ENCODE measurements at places on chromosomes 5 and 9.

GRCh38 chr9:122248448-122248865, 16.2 kb downstream of the RBM18 start:
- no peak for DNase-seq

DNA sequence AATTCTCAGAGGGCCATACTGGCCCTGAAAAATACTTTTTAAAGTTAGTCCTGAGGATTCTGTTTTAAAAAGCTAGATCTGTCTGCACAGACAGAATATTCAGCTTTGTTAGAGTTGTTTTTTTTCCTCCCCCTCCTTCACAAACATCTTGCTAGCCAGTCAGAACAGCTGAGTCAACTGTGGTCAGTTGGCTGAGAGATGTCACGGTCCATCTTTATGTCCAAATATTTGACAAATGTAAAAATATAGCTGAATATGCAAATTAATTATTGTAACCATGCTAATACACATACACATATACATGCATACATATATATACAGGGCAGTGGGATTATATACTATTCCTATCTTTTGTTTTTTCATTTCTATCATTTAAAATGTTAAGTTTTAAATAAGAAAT, 33.9 kb downstream of the UNC13B start:
- DNase-seq = no peak

- no peak for DNase-seq
These were observed 245.2 kb downstream of the EFNA5 start for GRCh38 chr5:107425541-107426031.

DNA sequence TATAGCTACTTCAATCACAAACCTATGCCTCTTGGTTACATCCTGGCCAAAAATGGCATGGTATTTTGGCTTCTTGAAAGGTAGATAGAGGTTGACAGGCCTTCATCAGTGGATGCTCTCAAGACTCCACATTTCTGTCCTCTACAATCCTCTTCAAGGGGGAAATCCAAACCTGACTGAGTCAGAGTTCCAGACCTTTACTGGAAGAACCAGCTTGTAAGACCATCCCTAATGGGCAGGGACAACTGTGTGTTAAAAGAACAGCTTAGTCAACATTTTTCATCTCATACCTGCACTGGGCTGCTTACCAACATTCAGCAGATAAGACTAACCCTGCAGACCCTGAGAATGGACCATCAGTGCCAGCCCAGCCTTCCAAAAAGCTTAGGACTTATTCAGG, 155.7 kb downstream of the CDK5RAP2 start:
- no peak for DNase-seq

DNA sequence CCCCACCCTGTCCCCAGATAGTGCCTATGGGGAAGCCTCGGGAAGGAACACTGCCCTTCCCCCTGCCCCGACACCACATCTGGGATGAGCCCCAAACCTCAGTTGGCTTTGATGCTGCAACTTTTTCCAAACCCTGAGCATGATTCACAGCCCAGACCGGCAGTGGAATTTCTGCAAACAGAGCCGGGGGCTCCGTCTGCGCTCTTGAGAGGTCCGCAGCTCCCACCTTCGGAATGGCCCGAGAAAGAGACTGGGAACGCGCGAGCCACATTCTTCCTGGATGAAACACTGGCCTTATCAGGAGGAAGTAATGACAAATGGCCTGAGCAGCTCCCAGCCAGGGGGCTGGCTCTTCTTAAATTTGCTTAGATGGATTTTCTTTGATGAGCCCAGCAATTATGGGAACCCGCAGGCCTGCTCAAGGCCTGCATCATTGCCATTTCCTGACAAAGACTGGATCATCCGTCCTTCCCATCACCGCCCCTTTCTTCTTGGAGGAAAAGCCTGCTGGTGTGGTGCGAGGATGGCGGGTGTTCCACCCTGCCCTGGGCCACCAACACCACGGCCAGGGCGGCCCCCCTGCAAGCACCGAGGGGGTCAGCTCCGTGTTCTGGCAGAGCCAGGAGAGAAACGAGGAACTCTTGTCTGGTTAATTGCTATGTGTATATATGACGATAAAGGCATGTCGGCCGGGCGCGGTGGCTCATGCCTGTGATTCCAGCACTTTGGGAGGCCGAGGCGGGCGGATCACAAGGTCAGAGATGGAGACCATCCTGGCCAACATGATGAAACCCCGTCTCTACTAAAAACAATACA, 38.8 kb upstream of the COL5A1 start:
- DNase-seq = no peak

DNA sequence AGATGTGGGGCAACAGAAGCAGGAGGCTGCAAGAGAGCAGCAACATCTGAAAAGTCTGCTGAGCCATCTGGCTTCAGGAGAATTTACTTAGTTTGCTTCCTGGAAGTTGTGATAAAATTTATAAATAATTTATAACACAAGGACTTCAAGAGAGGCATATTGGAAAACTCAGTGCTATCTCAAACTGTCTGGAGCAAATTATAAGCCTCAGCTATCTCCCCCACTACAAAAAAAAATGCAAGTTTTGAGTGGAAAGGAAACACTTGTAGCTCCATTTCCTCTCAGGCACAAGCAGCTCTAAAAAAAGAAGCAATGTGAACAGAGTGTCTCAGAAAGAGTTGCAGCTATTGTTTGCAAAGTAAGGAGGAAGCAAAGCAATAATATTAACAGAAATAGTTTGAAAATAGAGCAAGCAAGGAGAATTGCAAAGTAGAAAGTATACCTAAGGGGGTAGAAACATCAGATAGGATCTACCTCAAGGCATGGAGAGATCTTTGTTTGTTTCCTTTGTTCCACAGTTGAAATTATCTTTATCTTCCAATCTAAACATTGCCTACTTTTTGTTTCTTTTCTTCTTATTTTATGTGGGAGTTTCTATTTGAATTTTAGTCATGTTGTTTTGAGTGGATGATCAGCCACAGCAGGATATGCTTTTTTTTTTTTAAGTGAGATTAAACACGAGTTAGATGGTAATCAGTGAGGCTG, 55.9 kb upstream of the IL6ST start:
- no peak for DNase-seq

DNA sequence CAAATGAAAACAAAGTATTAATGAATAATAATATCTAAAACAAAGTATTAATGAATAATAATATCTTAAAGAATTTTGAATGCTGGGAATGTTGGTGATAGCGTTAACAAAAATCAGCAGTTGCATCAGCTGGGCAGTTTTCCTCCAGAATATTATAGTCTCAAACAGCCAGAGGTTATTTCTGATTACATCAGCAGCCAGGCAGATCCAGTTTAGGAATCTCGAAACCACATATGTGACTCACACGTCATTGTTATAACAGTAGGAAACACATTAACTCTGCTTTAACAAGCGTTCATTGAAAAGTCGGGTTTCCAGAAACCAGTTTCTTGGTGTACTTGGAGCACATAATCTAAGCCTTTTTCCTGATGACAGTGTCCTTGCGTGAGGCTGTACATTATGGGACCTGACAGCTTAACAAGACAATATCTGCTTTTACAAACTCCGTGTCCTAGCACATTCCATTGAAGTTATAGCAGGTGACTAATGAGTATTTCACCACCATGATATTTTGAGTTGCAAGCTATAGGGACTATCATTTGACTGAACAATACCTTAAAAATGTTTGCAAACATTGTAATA, 559.5 kb upstream of the KLF4 start:
- no peak for DNase-seq

DNA sequence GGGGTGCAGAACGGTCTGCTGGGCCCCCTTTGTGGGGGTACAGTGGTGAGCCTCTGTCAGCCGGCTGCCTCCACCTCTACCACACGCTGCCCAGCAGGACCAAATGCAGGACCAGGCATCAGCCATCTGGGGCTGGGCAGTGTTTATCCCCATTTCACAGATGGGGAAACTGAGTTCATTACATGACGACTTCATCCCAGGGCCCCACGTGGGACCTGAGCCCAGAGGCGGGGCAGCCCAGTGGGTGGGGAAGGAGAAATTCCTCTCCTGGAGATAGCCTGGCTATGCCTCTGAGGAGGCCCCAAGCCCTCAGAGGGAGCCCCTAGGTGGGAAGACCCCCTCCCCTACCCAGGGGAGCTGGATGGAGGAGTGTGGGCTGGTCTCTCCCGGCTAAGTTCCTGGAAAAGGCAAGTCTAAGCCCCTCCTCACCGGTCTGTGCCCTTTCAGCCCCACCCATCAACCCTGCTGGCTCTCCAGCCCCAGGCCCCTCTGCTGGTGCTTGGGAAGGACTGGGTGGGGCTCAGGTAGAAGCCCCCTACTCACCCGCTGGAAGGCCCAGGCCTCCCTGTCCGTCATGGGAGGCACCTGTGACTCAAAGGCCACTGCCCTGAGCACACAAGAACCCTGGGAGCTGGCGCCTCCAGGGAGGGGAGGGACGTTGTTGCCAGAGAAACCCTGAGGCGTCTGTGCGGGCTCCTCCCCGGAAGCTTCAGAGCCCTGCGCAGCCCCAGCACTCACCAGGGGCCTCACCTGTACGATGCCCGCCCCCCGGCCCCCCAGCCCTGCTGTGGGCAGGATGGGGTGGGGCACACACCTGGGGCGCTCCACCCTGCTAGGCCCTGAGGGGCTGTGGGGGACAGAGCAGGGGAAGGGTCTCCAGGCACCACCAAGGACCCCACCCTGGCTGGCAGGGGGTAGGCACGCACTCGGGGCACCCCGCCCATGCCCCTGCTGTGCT, 7.4 kb upstream of the CCDC187 start:
- DNase-seq = no peak

DNA sequence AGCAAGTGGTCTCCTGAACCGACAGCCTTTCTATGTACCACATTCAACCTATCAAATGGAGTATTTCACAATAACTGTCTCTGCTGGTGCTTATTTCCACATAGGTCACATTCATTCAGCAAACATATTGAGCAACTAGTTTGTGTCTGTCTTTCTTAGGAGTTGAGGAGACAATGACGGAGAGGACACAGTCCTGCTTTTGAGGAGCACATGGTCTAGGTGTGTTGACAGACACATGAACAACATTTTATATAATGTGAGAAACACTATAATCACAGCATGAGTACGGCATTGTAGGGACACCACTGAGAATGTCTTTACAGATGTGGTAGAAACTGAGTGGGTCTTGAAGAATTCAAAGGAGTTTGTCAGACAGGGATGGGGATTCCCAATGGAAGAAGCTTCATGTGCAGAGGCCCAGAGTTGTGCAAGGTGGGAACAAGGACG, 28.5 kb downstream of the NFIL3 start:
- DNase-seq = no peak

DNA sequence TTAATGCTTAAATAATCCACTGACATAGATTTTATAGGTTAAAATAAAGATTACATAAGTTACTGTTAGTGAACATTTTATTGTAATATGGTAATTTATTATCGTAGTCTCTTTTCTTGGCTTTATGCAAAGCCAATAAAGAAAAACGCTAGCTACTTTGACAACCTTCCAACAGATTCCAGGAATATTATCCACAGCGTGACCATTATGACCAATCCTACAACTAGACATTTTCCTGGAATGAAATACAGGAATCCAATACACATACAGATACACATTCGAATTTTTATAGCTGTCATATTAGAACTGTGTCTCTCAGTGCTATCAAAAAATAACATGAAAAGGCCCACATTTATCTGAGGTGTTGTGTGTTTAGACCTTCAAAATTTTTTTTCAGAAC, 13.1 kb downstream of the RPS23 start:
- no peak for DNase-seq

GRCh38 chr5:120229036-120229435, 235.1 kb upstream of the PRR16 start:
- DNase-seq = no peak

DNA sequence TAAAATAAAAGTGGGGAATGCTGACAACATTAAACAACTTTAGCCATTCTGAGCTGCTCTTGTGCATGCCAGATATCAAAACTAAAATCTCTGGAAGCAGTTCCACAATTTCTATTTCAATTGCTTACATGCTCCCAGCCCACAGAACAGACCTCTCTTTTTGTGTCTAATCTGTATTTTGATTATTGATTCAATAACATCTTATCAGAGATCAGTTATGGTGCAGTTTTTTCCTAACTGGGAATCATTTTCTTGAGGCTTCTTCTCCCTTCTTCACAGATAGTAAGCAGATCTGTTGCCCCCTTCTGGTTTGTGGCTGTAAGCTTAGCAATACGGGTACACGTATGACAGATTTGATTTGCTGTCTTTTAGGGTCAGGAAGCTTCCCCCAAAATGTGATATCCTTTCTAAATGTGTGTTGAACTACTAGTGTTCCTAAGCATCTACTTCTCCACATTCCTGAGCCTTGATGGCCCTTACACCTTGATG, 39.4 kb downstream of the MRPS27 start:
- DNase-seq = no peak

GRCh38 chr9:13020146-13021040, 245.6 kb downstream of the LURAP1L start:
- no peak for DNase-seq

DNA sequence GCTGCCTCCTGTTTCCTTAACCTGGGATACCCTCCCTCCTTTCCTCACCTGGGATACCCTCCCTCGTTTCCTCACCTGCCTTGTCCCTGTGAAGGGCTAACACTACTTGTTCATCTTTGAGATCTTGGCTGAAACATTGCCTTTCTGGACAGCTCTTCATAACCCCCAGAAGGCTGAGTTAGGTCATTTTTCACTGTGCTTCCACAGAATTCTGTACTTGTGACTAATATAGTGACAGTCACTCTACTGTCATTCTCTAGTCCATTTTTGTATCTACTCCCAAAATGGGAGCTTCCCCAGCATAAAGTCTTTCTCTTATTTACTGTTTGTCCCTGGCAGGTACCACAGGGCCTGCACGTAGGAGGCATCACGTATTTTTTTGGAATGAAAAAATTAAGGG, 21.5 kb upstream of the DAB2 start:
- no peak for DNase-seq

DNA sequence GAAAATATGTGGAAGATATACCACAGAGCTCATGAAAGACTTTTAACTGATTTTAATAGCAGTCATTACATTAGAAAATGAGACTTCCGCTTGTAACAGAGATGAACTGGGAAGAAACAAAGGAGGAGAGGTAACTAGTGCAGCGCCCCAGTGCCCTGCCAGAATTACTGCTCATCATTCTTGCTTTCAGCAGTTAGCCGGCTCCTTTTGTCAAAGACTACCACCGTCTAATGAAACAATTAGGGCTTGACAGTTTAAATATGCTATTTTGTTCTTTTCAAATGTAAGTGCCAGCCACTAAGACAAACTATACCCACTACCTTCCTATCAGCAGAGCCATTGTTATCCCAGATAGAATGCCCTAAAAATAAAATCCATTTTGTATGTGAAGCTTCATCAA, 328.4 kb downstream of the EFNA5 start:
- no peak for DNase-seq

GRCh38 chr5:5767286-5767928, 344.9 kb downstream of the ICE1 start:
- no peak for DNase-seq

- DNase-seq = no peak
These were observed 6.2 kb downstream of the TUT7 start for GRCh38 chr9:86347991-86348390.

GRCh38 chr5:133334796-133335639, 277.3 kb downstream of the FSTL4 start:
- DNase-seq = no peak

DNA sequence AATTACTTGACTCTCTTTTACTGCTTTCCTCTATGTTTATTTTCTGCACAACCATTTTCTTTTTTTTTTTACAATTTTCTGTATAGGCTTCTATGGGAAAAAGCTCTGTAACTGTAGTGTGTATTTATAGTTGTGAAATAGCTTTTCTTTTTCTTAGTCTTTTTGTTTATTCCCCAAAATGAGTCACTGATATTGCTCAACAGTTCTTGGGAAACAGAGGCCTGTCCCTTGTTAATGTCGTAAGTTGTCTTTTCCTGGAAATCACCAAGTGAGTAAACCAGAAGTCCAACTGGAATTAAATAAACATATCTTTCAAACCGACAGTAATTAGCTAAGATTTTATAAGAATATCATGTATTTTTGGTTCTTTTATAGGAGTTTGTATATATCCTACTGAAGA, 325.1 kb upstream of the PRR16 start:
- DNase-seq = no peak
